ENCODE measurements at places on chromosomes 3 and 15. TPM values are rescaled to one million over a fixed set of nuclear protein-coding genes. Genes with fewer than 3 reads are reported as not detected.

The POPDC2 gene
- total RNA-seq, result 0.53 TPM

The TNIK gene
- total RNA-seq, result 50.3 TPM

The HRG gene
- 0.11 TPM for total RNA-seq

DNA sequence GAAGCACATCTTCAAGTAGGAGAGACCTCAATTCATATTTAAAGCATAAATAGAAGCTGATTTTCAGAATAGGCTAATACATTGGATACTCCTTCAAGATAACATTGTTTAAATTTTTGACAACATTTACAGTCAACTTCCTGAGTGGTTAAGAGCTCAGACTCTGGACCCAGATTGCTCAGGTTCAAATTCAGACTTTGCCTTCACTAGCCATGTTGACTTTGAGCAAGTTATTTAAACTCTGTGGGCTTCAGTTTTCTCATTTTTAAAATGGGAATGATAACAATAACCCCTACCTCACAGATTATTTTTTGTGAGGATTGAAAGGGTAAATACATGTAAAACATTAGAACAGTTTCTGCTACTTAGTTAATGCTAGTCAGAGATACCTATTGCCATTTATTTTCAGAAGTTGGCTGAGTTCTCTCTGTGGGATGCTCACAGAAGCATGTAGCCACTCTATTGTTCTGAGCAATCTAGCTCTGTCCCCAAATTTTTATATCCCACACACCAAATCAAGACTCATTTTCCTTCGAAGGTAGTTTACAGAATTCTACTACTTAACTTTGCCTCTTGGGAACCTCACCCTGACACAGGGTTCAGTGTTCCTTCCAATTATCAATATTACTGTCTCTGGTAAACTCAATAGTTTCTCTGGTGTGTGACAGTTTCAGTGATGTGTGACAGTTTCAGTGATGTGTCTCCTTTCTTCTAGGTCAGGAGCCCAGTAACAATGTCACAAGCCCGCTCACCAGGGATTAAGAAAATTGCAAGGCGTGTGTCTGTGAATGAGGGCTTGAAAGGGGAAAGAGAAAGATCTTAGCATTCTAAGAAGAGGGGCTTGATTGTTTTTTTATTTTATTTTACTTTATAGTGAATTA lies 79.4 kb upstream of the OSTN start:
- no peaks in the 10 kb centered on the region for H3K27me3 ChIP-seq
- DNase-seq, result no peak
- H3K4me1 ChIP-seq, result no peaks in the 10 kb centered on the region
- no peak overlapping the region for H3K4me3 ChIP-seq

DNA sequence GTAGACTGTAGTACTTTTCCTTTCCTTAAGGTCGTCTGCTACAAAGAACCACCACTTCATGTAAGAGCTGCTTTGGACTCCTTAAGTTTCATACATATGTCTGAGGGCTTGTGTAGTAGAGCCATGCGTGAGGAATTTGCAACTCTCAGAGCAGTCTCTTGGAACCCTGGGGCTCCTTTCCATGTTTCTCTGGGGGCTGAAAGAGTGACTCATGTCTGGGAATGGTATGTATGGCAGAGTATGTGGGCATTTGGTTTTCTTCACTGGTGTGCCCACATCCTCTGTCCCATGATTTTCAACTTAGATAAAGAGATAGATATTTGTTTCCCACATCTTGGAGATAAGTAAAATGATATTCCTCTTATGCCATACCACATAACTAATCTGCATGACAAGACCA lies 20.6 kb upstream of the RBM5 start:
- no peak overlapping the region for H3K27ac ChIP-seq
- no peak for DNase-seq
- no peaks in the 10 kb centered on the region for H3K27me3 ChIP-seq
- no peaks in the 10 kb centered on the region for H3K4me1 ChIP-seq

The TF gene
- 9.3 TPM for total RNA-seq

DNA sequence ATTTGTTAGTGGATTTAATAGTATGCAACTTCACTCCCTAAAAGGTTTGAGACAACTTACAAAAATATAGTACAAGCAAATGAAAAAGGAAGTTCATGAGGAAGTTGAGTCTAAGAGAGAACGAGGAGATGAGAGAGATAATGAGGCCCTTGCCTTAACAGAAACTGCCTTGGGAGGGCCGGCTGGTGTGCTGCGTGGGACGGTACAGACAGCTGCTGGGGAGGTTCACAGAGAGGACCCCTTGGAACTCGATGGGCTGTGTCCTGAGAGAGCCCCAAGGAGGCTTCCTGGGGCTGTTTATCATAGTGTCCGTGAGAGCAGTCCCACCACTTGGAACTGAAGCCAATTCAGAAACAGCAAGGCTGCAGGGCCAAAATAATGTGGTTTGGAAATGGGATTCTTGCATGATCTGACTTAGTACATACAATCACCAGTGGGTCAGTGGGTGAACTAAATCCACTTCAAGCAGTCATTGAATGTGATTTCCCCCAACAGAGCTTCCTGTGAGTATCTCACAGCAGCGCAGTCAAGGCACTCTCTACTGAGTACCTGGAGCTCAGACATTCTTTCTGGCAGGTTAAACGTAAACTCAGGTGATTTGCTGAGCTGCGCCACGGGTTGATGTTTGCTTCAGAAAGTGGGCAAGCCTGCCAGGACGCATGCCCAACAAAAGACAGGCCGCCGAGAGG lies 90.8 kb downstream of the CRTC3 start:
- H3K4me3 ChIP-seq, result no peak overlapping the region
- H3K4me1 ChIP-seq, result peaks cover 11% of the 10 kb centered on the region
- no peak overlapping the region for H3K27ac ChIP-seq

The FOXB1 gene
- total RNA-seq, result 10.8 TPM
